ENCODE measurements at places on chromosomes 1 and 21.
A peak's percentile ranks its signal among the peaks of the same experiment; 100 is the strongest.

GRCh38 chr1:186930238-186930637 is 101.5 kb downstream of the PLA2G4A start:
- no peak for DNase-seq

GRCh38 chr1:39348278-39348677 is 143.2 kb upstream of the BMP8A start:
- no peak for DNase-seq

GRCh38 chr1:24970926-24971875 is 41.1 kb upstream of the RUNX3 start:
- DNase-seq, result no peak

DNA sequence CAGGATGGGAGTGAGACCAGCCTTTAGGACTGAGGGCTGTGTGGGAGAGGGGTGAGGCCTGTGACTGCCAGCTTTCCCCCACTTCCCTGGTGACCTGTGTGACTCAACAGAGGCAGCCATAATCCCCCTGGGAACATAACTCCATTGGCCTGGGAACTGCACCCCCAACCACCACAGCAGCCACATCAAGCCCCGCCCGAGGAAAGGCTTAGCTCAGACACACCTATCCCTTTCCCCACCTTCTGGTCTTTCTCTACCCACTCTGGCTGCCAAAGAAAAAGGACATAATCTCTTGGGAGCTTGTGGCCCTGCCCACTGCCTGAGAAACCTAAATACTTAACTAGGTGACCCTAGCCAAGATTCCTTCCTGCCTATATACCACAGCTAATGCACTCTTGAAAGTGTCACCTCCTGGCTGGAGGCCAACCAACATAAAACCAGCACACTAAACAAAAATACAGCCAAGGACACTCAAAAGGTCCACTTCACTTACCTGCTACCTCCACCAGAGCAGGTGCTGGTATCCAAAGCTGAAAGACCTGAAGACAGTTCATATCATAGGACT is 406.6 kb upstream of the CAMK1G start:
- DNase-seq, result no peak

DNA sequence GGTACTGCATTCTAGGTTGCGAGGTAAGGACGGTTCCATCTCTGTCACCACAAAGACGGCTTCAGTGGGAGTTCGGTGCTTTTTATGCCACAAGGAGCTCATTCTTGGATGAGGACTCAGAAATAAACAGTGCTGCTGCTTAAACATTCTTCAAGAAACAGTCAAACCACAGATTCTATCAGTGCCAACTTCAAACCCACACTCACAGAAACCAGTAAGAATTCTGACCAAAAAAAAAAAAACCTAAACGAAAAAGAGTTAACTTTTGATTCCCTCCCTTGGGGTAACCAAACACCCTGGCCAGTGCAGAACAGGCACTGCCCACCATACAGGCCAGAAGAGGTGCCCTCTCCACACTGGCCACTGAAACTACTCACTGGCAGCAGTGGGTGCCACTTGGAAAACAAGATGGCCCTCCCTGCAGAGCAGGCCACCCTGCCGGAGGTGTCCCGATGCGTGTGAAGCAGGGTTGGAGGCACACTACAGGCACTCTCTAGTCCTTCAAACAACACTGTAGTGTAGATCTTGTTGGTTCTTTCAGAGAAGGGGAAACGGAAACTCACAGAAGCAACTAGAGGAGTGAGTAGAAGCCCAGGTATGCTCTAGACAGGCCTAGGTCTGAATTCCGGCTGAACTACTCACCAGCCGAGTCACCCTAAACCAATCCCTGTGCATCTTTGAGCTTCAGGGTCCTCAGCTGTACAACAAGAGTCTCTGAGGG is 87.3 kb upstream of the TLR5 start:
- DNase-seq, result no peak

DNA sequence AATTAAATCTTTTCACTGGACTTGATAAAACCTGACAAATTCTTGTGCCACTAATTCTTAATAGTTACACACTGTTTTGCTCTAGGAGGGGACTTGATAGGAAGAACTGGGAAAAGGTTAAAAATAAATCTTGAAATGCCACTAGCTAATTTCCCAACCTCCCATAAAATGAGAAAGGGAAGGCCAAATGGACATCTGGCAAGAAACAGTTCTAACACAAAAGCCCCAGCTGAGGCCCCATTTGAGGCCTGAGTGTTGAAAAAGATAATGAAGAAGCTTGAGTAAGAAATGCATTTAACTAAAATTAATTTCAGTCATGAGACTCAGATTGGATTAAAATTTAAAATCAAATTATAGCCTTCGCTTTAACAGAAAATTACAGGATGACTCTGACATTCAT is 11.2 kb upstream of the RAP1GAP start:
- DNase-seq, result no peak

DNA sequence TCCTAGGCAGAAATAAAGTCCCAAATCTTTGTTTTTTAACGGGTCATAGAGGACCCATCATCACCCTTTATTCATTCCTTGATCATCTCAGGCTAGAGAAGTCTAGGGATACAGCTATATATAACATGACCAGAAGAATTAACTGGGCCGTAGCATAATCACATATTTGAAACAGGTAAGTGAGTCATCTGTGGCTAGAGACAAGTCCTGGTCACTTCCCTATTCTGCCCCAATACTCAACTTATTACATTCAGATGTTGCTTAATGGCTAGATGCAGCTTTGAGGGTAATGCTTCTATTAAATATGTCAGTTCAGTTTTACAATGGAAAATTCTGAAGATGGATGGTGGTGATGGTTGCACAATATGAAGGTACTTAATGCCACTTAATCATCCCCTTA is 47.0 kb downstream of the EXO1 start:
- no peak for DNase-seq

- no peak for DNase-seq
These were observed 113.4 kb upstream of the F3 start for GRCh38 chr1:94654919-94655318.

DNA sequence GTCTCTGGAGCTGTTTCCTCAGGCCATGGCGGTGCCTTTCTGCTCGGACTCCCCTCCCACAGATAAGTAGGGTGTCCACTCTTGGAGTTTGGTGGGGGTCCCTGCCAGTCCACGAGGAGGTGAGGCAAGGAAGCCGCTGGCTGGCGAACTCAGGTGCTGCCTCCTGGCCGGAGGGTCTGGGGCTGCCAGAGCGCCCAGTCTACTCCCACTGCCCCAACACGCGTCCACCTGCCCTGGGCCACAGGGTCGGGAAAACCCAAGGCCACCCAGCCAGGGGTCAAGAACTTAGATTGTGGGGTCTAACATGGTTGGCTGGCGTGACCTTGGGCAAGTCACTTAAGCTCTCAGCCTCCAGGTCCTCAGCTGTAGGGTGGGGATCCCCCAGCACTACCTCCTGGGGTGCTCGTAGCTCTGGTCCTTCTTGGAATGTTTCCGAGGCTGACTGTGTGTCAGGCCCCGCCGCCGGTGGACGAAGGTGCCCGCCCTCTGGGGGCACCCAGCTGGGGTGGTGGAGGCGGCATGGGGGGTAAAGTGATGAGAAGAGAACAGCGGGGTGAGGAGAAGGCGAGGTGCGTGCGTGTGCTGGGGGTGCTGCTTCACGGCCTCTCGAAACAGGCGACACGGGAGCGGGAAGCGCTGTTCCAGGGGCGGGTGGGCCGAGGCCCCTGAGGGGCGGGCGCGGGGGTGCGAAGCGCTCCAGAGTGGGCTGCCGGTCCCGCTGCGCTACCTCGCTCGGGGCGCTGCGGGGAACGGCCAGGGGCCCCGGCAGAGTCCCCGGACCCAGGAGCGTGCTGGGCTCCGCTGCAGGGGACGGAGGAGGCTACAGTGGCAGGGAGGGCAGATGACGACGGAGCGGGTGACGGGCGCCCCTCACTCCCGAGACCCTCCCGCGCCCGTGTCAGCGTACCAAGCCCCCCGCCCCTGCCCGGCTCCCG is 1.2 kb downstream of the SH2D5 start:
- no peak for DNase-seq

GRCh38 chr1:37394574-37395464 is 79.6 kb upstream of the ZC3H12A start:
- DNase-seq, result no peak

DNA sequence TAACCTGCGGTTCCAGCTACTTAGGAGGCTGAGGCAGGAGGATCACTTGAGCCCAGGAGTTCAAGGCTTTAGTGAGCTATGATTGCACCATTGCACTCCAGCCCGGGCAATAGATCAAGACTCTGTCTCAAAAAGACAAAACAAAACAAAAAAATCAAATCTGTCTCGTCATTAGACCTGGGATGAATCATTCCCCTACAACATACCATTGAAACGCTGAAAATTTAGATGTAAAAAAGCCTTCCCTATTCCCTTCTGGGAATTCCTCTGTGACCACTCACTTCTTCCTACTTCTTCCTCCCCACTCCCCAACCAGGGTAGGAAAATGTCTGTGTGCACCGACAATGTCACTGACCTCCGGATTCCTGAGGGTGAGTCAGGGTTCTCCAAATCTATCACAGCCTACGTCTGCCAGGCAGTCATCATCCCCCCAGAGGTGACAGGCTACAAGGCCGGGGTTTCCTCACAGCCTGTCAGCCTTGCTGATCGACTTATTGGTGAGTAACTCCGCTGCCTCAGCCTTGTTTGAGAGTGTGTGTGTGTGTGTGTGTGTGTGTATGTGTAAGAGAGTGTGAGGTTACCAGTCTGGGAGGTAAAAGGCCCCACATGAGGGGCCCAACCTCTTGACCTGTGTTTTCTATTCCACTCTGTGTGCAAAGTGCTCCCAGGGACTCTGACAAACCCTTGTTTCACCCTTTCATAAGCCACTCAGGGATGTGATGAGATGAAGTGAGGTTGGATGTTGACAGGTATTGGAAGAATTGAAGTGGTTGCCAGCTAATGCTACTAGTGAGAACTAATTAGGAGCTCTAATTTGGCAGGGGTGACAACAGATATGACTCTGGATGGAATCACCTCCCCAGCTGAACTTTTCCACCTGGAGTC is 16.3 kb upstream of the SARS1 start:
- no peak for DNase-seq

GRCh38 chr21:38949070-38949380 is 143.3 kb downstream of the ETS2 start:
- DNase-seq, result no peak

DNA sequence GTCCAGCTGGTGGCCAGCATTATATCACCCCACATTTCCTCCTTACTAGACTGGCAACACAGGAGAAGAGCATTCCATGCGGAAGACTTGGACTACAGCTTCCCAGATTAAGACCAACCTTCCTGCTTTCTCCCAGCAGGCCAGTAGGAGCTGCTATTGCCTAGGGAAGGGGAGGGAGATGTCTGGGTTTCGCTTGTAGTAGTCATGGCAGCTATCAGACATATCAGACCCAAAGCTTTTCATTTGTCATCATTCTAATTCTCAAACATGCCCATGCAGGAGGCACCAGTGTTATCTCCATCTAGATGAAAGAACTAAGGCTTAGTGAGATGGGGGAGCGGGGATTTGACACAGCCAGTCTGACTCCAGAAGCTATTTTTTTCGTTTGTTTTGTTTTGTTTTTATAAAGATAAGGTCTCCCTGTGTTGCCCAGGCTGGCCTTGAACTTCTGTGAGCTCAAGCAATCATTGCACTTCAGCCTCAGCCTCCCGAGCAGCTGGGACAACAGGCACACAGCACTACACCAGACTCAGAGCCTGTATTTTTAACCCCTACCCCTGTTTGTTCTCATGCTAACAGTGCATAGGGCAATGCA is 4.5 kb downstream of the PLA2G2A start:
- peak; percentile 50 for DNase-seq

DNA sequence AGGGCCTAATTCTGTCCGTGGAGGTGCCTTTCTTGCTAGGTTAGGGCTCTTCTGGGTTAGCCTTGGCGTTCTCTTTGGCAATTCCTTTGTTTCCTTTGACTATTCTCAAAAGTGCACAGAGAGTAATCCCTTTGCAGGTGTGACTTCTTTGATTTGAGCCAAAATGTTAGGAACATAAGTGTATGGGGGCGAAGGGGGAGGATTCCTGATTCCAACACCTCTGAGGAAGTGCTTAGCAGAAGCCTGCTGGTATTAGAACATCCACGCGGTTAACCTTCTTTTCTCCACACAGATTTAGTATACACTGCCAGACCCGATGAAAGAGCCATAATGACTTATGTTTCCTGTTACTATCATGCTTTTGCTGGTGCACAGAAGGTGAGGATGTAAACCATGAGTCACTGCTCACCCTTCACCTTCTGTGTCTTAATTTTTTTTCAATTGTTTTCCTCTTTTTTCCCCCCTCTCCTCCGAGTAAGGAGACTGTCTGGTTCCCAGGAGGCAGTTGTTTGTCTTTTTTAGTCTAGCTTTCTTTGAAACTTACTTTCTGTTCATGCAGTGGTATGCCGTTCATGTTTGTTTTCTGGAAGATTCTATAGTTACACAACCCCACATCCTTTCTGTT is 48.0 kb downstream of the ACTN2 start:
- DNase-seq, result no peak

GRCh38 chr1:205430696-205431305 is 8.9 kb upstream of the LEMD1 start:
- peak; percentile 57 for DNase-seq

DNA sequence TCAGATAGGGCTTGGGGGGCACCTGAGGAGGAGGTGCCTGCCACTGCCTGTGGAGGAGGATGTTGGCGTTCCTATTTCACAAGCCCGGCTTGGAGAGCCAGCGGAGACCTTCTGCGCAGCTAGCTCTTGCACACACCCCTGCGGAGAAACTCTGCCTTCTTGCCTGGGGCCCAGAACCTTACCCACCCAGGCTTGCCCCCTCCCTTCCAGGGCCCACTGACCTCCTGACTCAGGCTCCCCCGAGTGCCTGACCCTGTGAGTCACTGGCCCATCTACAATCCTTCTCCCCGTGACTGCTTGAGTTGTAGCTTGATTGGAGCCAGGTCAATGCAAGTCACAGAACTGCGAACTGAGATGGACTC is 3.4 kb downstream of the HES2 start:
- no peak for DNase-seq

GRCh38 chr1:56972976-56973375 is 7.2 kb upstream of the C8B start:
- DNase-seq, result no peak

DNA sequence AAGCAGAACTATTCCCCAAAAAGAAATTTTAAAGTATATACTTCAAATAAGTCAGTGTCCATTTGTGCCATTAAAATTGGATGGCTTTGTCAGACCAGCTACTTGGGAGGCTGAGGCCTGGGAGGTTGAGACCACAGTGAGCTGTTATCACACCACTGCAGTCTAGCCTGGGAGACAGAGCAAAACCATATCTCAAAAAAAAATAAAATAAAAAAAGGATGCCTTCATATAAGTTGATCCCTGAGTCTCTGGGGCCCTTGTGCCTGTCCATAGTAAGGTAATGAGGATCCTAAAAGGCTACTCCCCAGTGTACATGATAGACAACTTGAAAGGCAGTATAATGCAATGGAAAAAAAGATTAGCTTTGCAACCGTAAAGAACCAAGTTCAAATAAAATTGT is 81.2 kb upstream of the BARHL2 start:
- no peak for DNase-seq

All from immature natural killer cell (primary cell).